ENCODE measurements at places on chromosomes 3 and 15.

DNA sequence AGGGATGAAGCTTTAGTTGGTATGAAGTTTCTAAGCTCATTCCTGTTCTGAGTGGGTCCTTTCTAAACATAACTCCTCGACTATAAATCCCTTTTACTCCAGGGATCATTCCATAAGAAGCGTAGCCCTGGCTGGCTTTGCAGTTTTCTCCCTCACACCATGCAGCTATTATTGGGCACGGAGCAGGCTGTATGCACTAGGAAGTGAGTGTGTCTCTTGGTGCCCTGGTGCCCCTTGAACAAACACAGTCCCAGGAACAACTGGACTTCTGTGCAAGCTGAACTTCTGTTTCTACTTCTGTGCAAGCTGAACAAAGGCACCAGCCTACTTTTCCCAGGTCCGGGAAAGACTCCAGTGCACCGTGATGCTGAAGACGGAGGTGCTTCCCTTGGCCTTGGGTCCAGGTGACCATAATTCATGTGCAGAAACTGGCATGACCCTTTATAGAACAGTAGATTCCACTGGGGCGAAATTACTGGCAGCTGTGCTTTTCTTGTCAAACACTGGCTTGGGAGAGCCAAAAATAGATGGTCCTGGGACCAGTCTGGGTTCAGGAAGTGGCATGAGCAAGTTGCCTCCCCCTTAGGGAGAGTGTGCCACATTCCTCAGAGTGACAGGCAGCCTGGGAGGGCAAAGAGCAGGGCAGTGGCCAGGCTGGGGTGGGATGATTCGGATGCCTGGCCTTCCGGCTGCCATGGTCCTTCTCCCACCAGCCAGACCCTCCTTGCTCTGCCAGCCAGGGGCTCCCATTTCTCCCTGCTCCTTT, 127.2 kb downstream of the SLCO3A1 start:
- DNase-seq: no peak

- no peak for DNase-seq
Observed at GRCh38 chr15:88115486-88116152, 140.9 kb downstream of the NTRK3 start.

DNA sequence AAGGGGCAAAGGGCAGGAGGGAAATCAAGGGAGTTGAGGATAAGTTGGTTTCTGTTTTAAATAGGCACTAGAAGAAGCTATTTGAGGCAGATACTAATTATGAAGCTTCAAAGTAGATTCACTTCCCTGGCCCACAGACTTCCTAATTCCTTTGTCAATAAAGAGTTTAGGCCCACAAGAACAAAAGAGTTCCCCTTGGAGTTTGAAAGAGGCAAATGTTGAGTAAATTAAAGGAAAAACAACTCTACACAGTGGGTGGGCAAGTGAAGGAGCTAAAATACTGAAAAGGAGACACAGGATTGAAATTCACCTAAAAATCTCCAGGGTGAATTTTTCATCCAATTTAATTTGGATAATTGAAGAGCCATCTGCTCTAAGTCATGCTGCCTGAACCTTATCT, 411.7 kb upstream of the RORA start:
- no peak for DNase-seq

DNA sequence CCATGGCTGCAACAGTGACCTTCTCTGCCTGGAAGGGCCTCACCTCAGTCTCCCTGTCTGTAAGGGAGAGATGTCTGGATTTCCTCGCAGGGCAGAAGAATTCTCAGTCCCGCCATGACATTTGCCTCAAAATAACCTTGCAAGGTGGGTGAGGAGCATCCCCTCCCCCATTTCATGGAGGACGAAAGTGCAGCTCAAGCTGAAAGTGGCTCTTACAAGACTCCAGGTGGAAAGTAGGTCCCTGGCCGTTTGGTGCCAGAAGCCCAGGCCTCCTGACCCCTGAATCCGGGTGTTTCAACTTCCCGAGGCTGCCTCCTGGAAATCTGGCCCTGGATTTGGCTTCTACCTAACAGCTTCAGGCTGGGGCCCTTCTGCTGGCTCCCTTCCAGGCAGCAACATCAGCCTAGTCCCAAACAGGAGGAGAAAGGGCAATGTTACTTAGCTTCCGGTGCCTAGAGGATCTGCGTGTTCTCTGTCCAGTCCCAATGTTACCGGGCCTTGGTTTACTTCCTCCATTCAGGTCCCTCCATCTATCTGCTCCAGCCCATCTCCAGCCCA, 769 bp upstream of the CSPG4 start:
- DNase-seq: no peak

- no peak for DNase-seq
Observed at GRCh38 chr3:55183201-55183600, 255.3 kb upstream of the LRTM1 start.

- DNase-seq: no peak
Observed at GRCh38 chr3:181929501-181929900, 217.8 kb downstream of the SOX2 start.

DNA sequence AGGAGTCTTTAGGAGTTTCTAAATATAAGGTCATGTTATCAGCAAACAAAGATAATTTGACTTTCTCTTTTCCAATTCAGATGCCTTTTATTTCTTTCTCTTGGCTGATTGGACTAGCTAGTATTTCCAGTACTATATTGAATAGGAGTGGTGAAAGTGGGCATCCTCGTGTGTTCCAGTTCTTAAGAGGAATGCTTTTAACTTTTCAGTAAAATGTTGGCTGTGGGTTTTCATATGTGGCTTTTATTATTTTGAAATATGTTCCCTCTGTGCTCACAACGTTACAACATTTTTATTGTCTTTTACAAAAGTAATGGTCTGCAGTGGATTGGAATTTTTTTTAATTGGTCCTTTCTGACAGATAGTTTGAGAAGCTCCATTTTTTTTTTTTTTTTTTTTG, 8.2 kb upstream of the ZNF280D start:
- no peak for DNase-seq

DNA sequence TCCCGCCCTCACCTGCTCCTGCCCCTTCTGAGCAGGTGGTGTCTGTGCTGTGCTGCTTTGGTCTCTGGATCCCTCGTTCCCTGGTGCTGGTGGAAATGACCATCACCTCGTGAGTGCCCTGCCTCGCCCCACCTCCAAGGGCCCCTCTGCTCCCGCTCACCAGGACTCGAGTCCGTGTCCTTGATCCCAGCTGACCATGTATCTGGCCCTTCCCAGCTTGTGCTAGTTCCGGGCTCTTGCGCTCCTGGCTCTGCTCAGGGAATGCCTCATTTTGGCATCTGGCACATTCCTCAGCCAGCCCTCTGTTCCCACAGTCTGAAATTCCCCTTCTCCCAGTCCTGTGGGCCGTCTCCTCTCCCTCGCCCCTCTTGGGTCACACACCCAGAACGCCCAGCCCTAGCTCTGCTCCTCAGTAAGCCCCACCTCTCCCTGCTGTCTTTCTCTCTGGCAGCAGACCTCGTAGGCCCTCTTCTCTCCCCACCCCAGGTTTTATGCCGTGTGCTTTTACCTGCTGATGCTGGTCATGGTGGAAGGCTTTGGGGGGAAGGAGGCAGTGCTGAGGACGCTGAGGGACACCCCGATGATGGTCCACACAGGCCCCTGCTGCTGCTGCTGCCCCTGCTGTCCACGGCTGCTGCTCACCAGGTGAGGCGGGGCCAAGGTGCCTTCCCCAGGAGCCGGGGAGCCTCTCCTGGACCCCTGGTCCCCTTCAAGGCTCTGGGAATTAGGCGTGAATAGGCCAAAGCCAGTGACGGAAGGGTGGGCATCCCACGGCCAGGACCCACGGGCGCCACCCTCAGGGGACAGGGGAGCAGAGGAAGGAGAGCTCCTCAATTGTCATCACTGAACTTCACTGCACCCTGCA, 11.5 kb downstream of the SLC51A start:
- DNase-seq: no peak

DNA sequence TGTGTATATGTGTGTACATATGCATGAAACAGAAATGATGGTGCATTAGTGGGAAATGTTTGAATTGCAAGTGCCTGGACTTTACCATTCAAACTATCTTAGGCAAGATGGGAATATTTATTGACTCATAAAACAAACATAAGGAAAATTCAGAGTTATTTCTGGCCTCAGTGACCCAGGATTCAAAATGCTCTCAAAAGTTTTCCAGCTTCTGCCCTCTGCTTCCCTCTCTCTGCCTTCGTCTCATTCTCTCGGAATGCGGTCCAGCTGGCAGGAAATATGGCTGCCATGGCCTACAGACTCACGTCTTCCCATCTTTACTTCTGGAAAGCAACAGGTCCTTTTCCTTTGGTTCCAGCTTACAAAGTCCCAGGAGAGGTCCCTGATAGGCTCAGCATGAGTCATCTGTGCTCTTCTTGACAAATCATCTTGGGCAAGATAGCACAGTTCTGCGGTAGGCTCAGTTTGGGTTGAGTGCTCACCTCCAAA, 8.7 kb upstream of the ZNF774 start:
- DNase-seq: no peak

- no peak for DNase-seq
Observed at GRCh38 chr3:172082269-172082668, 42.9 kb downstream of the FNDC3B start.

- no peak for DNase-seq
Observed at GRCh38 chr3:73656241-73656890, 31.6 kb upstream of the PDZRN3 start.

GRCh38 chr15:60370869-60371136, 27.0 kb downstream of the ANXA2 start:
- DNase-seq: no peak

- DNase-seq: no peak
Observed at GRCh38 chr3:151578495-151578894, 117.6 kb upstream of the IGSF10 start.

- DNase-seq: no peak
Observed at GRCh38 chr3:83003917-83004316, 1242.5 kb upstream of the GBE1 start.

- DNase-seq: no peak
Observed at GRCh38 chr3:118986734-118987133, 47.9 kb downstream of the IGSF11 start.

GRCh38 chr3:73766599-73767381, 142.0 kb upstream of the PDZRN3 start:
- no peak for DNase-seq

DNA sequence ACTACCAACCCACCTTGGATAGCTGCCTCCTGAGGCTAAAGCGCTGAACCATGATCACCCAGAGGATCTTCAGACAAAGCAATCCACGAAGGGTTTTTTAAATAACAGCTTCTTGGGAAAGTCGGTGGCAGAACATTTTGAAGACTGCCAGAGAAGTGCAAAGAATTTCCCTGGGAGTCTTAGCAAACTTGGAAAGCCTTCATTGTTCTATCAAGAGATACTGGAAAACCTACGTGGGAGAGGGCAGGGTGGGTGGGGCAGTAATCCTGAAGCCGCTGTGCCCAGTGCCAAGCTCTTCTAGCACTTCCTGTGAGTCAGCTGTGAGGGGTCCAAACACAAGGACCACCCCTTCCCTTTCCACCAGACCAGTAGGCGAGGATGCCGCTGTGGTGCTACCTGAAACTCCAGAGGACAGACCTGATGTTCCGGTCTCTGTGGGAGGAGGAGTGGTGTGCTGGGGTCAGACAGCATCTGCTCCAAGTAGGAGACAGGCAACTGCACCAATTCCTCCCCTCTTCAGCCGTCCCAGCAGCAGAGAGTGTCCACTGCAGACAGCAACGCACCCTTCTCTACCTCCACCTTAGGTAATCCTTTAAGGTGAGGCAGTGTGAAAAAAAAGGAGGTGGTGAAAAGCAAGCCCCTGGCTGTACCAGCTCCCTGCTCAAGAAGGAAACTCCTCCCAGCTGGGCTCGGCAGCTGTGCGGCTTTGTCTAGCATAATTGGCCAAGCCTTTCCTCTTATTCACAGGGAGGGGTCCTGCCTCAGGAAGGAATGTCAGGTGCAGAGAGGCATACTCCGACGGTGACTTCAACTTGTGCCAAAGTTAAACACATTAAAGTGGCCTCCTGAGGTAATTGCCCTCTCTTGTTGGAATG, 99.0 kb downstream of the TMCC1 start:
- no peak for DNase-seq

- DNase-seq: no peak
Observed at GRCh38 chr3:48001991-48002390, 14.2 kb downstream of the MAP4 start.

DNA sequence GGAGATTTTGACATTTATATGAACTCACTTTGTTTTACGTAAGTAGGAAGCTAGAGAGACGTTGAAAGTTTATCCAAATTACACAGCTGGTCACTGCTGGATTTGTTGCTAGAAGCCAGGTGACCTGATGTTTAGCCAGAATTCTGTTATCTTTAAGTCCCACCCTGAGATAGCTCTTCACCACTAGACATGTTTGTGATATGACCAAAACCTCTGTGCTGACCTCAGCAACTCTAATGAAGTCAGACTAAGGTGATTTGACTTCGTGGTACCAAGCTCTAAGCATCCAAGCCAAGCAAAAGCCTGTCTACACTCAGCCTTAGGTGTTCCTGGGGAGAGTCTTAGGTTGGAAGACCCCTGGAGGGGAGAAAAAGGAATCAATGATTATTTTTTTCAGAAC, 102.4 kb downstream of the ARRDC4 start:
- no peak for DNase-seq

GRCh38 chr15:67746022-67746421, 79.3 kb upstream of the SKOR1 start:
- no peak for DNase-seq

DNA sequence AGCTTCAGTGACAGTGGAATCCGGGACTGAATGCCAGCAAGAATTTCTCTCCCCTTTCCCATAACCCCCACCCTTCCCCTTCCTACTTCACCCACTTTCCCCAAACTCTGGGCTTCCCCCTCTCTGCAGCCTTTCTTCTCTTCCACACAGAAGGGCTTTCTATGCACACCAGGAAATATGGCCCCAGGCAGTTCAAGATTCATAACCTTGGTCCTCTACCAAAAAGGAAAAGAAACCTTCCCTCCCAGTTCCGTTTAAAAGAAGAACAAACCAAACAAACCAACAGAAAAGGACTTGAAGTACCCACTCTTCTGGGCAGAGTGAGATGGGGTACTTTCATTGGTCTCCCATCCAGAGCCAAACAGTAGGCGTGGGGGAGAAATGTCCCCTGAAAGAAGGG, 68.8 kb upstream of the ABHD2 start:
- no peak for DNase-seq

GRCh38 chr3:100748220-100748619, 38.9 kb downstream of the TFG start:
- DNase-seq: no peak

- no peak for DNase-seq
Observed at GRCh38 chr3:159994182-159994581, 5.5 kb downstream of the IL12A start.

- no peak for DNase-seq
Observed at GRCh38 chr3:135084405-135084804, 289.3 kb downstream of the EPHB1 start.

DNA sequence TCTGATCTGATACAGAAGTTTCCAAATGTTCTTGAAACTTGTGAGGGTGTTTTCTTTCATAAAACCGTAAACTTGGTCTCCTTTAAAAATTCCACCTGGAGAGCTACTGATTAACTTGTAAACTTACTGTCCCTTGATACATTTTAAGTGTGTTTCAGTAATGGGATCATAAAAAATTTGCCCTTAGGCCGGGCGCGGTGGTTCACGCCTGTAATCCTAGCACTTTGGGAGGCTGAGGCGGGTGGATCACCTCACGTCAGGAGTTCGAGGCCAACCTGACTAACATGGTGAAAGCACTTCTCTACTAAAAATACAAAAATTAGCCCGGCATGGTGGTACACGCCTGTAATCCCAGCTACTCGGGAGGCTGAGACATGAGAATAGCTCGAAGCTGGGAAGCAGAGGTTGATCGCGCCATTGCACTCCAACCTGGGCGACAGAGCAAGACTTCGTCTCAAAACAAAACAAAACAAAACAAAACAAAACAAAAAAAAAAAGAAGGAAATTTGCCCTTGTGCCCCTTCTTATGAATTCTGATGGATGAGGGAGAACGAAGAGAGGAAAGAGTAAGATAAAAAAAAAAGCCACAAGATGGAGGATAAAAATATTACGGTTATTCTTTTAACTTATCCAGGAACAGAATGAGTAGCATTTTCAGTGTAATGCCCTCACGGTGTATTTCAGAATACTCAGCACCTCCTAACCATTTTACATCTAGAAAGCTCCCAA, 32.1 kb upstream of the AP4E1 start:
- peak; percentile 0 for DNase-seq

Measured in CD4-positive, alpha-beta T cell treated with Interleukin-21 for 1 hour (primary cell).